ENCODE measurements at places on chromosomes 3 and 15.

DNA sequence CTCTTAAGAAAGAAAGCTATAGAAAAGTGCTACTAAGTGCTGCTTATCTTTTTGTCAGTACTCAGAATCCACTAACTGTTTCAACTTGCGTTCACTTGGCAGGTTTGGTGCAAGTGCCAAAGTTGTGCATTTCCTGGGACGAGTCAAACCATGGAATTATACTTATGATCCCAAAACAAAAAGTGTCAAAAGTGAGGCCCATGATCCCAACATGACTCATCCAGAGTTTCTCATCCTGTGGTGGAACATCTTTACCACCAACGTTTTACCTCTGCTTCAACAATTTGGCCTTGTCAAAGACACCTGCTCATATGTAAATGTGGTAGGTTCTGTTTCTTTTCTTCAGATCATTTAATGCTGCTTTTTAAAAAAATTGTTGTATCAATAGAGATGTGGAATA, 32.6 kb downstream of the GYG1 start:
- no peak for DNase-seq

GRCh38 chr15:79190093-79190492, 92.4 kb upstream of the ANKRD34C start:
- no peak for DNase-seq

GRCh38 chr3:61613666-61614065, 52.3 kb downstream of the PTPRG start:
- no peak for DNase-seq

DNA sequence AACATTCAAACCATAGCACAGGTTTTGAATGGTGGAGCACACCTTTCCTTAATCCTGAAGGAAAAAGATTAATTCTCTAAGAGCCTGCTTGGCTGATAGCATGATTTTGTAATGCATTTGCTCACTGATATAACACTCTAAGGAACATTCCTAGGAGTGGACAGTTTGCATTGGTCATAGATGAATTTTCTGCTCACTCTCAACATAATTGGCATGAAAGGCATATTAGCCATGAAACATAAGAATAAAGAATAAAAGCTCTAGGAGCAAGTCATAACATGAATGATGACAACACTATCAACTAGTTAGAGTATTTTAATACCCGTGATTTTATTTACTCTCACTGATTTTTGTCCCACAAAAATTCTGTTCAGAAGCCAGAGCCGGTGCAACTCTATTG, 34.3 kb upstream of the LRTM1 start:
- DNase-seq = no peak

DNA sequence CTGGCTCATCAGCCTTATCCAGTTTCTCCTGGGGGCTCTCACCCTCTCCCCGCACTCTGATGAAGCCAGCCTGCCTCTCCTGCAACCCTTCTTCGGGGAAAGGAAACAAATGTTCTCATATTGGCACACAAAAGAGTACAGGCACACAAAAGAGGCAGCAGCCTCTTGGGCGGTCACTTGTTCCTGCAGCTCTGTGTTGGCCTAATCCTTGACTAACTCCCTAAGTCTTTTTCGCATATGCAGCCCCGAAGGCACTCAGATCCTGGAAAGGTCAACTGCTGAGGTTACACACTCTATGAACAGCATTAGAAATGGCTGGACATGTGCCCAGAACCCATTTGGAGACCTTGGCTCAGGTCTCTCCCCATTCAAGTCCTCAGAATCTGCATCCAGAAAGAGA, 7.4 kb upstream of the CAMP start:
- no peak for DNase-seq
